ENCODE measurements at places on chromosomes 7 and 10.

DNA sequence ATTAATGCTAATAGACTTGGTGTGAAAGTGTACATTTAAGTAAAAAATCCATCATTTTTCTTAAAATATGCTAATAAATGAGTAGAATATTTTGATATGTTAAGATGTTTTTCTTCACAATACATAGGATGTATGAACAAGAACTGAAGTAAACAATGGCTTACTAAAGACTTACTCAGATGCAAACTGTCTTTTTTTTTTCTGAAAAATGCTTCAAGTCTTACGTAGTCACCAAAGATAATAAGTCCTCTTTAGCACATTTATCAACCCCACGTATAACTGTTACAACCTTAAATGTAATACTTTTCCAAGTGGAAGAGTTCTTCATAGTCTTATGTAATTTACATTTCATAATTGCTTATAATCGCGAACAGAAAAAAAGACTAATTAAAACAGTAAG lies 54.8 kb downstream of the MDFIC start:
- no peak for DNase-seq

DNA sequence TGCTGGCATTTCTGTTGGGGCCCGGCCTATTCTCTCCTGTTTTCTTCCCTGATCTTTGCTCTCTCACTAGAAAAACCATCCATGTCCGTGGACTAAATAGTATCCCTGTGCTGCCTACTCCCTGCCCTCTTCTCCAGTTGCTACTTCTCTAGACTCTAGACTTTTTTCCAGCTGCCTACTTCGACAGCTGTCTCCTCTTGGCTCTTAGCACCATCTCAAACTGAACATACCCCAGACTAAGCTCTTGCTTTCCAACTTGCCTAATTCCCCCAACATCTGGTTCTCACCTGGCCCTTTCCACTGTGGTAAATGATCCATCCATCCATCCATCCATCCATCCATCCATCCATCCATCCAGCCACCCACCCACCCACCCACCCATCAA lies 19.5 kb downstream of the ADCYAP1R1 start:
- DNase-seq: no peak

DNA sequence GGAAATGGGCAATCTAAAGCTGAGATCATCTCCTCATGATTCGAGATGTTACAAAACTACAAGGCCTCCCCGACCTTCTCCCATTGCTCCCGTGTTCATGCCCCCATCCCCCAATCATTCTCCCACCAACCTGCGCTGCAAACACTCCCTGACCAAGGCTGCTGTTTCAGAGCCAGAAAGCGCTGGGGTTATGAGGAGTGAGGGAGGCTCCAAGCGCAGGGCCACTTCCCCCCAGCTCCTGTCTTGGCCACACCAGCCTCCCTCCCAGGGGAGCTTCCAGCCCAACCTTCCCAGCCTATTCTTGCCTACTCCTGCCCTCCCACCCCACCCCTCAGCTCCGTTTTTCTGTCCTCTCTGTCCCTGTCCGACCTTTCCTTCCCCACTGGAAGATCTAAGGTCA lies 14.7 kb upstream of the NODAL start:
- no peak for DNase-seq

DNA sequence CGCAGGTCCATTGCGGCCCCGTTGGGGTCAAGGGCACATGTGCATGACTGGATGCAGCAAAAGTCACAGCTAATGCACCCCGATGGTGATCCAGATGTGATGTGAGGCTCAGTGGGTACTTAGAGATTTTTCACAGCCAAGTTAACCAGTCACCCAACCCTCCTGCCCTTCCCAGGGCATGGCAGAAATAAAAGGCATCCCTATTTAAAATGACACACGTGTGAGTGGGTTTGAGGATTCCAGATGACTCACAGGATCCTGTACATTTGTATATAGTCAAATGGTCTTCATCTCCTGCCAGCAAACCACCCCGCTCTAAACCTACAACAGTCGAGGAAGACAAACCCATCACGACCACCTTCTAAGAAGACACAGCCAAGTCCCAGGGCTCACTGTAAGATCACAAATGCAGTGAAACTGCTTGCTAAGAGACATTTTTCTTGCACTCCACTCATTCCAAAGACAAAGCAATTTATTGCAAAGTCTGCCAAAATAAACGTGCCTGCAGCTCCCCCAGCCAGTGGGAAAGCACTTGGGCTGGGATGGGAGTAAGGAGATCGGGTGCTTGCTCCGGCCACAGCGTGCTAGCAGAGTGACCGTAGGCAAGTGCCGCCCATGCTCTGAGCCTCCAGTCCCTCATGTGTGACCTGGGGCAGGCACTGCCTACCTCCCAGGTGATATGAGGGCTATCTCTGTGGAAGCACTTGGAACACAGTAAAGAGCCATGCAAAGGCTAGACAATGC lies 86.6 kb upstream of the MACROH2A2 start:
- no peak for DNase-seq

GRCh38 chr10:49290607-49291006 lies 8.4 kb upstream of the C10orf71 start:
- no peak for DNase-seq

- no peak for DNase-seq
These were observed 8.6 kb downstream of the RAPGEF5 start for GRCh38 chr7:22348379-22348778.

GRCh38 chr7:14954035-14954434 lies 51.5 kb upstream of the DGKB start:
- no peak for DNase-seq

DNA sequence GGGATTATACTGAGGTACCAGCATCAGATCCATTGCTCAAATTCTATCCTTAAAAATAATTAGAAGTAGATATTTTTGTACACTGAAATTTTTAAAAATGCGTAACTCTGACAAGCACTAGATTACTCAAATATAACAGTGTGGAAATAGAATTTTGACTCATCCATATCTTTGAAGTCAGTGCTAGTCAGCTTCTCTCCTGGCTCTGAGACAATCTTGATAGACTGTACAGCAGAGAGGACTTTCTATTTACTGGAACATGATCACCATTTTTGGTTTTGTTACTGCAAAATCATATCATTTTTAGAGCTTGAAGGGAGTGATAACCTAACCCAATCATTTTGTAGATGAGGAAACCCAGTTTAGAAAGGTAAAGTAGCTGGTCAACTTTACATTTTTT lies 195.0 kb downstream of the MTERF1 start:
- DNase-seq: no peak

DNA sequence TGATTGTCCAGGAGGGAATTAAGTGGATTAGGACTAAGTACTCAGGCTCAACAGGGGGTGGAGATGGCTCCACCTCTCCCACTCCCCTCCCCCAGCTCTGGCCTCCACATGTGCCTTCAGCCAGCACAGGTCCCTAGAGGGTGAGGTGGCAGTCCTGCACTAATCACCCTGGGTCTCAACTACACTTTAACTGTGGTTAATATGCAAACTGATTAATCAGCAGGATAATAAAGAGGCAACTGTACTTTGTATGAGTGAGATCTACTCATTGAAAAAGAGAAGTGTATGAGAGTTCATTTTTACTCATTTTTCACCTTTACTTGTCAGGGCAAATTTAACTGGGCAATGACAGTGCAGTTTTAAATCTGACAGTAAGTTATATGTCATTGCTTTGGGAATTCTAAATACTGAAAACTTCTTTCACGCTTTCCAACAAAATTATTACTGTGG lies 223.8 kb upstream of the CCDC6 start:
- no peak for DNase-seq

GRCh38 chr10:45136256-45136655 lies 135.5 kb downstream of the ZNF22 start:
- DNase-seq: no peak

DNA sequence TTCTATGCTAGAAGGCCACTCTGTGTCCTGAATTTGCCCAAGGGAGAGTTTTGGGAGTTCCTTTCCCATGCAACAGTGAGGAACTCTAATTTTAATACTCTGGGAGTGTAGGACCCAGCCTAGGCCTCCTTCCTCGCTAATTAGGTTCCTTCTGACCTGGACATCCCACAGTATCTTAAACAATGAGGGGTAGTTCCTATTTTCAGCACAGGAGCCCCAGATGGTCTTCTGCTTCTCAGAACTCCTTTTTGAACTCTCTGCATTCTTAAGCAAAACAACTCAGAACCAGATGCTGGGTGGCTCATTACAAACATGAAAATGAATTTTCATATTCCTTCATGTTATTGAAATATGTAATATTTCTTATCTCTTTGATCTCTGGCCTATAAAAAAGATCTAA lies 116.9 kb downstream of the LRMDA start:
- no peak for DNase-seq

- no peak for DNase-seq
These were observed 71.9 kb downstream of the OAT start for GRCh38 chr10:124346831-124347230.

- DNase-seq: no peak
These were observed 1.9 kb downstream of the ACSL5 start for GRCh38 chr10:112375721-112376395.

DNA sequence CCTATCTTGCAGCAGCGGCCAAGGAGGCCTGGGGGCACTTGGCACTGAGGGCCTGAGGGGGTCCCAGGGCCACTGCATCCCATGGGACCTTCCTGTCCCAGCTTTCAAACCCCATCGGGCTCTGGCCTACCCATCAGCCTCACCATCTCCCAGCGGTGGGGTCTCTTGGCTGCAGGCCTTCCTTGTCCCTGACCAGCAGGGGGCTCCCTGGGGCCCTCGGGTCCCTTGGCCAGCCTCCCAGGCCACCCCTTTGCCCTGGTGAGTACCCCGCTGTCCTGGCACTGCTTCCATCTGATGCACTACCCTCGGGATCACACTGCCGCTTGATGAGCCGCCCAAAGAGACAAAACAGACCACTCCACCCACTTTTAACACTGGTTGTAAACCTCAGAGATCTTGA lies 43.5 kb downstream of the YKT6 start:
- peak; percentile 47 for DNase-seq

- no peak for DNase-seq
These were observed 77.9 kb upstream of the PFKP start for GRCh38 chr10:2989292-2989947.

DNA sequence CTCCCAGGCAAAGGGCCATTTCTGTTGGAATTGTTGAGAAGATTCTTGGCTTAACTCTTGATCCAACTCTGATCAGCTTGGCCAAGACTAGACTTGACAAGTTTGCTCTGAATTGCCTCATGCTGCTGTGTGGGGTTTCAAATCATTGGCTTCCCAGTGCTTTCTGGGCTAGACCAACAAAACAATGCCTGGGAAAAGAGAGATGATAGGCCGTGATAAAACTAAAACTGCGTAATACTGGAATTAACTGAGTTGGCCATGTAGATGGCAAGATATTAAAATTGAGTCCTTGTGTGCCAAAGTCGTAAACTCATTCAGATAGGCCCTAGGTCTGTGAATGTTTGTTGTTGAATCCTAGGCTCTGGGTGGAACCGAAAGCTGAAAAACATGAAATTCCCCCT lies 222.6 kb downstream of the MGMT start:
- DNase-seq: no peak

- DNase-seq: no peak
These were observed 392.2 kb upstream of the NFE2L3 start for GRCh38 chr7:25759748-25760147.

- DNase-seq: no peak
These were observed 61.5 kb downstream of the FZD1 start for GRCh38 chr7:91325726-91326125.

DNA sequence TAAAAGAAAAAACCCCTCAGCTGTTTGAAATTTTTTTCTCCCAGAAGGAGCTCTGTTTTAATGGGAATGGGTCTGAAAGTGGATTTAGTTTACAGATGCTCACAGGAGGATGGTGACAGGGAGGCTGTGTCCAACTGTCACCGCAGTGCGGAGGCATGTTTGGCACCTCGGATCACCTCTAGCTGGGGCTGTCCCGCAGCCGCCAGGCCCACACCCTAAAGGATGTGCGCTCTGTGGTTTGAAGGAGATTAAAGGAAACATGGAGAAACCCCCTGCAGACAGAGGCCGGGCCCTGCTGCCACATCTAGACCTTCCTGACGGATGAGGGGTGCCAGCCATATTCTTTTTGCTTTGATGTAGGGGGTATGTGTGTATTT lies 160.6 kb downstream of the DNAJB6 start:
- DNase-seq: no peak

DNA sequence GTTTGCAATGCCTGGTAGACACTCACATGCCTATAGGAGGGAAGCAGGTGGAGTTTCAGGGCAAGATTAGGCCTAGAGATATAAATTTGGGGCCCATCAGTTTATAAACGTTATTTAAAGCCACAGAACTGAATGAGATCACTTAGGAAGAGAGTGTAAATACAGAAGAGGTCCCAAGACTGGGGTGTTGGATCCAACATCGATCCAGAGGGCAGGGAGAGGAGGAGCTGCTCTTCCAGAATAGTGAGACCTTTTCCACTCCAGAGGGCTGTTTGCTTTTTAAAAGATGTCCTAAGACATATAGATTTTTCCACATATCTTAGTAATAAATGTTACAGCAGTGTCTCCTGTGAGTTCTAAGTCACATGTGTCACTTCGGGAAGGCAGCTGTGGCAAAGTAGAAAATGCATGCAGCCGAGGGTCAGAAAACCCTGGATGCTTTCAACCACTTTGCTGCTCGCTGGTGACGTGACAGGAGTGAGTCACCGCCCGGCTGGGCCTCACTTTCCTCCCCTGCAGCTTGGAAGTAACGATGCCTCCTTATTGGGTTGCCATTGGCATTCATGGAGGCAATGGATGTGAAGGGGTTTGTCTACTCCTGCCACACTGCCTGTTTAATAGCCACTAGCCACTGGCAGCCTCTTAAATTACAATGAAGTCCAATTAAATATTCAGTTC lies 95.4 kb downstream of the TRIL start:
- no peak for DNase-seq

- DNase-seq: no peak
These were observed 46.2 kb upstream of the GDF10 start for GRCh38 chr10:47253651-47254375.

GRCh38 chr7:64045301-64046040 lies at the start of gene ZNF727:
TSS of gene ZNF727 (plus strand) at chr7:64045434. CDS start at chr7:64045622, 188 bp downstream.
- DNase-seq: no peak

GRCh38 chr7:157487046-157487770 lies 150.4 kb downstream of the DNAJB6 start:
- no peak for DNase-seq
